ENCODE measurements at places on chromosomes 2 and 18.

GRCh38 chr2:128754246-128754724 is 435.6 kb upstream of the HS6ST1 start:
- peak; percentile 35 for DNase-seq

DNA sequence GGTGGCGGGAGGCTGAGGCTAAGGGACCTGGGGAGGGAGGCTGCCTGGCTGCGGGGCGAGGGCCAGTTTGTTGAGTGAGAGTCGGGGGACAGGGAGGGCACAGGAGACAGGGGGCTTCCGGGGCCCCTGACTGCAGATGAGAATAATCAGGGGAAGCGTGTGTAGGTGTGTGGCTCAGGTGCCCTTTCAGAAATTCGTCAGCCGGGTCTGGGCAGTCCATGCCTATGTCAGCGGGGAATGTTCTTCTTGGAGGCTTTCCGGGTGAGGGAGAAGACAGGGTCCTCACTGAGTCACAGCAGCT is 52.3 kb upstream of the OTOF start:
- no peak for DNase-seq

DNA sequence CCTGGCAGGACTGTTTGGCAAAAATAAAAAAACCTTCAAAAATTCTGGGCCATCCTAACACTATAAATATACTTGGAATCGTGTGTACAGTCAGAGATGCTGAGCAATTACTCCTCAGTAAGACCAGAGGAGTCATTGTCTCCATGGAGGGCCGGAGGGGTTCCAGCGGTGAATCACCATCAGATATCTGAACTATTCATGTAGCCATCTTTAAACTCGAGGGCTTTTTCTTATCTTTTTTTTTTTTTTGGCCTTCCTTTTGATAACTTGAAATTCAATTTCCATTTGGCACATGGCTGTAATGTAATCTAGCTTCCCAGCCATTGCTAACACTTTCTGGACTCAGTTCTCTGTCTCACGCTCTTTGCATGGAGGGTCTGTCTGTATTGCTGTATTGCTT is 7.4 kb upstream of the FHL2 start:
- no peak for DNase-seq

- DNase-seq: no peak
Observed at GRCh38 chr2:72367530-72368225, 220.0 kb upstream of the CYP26B1 start.

DNA sequence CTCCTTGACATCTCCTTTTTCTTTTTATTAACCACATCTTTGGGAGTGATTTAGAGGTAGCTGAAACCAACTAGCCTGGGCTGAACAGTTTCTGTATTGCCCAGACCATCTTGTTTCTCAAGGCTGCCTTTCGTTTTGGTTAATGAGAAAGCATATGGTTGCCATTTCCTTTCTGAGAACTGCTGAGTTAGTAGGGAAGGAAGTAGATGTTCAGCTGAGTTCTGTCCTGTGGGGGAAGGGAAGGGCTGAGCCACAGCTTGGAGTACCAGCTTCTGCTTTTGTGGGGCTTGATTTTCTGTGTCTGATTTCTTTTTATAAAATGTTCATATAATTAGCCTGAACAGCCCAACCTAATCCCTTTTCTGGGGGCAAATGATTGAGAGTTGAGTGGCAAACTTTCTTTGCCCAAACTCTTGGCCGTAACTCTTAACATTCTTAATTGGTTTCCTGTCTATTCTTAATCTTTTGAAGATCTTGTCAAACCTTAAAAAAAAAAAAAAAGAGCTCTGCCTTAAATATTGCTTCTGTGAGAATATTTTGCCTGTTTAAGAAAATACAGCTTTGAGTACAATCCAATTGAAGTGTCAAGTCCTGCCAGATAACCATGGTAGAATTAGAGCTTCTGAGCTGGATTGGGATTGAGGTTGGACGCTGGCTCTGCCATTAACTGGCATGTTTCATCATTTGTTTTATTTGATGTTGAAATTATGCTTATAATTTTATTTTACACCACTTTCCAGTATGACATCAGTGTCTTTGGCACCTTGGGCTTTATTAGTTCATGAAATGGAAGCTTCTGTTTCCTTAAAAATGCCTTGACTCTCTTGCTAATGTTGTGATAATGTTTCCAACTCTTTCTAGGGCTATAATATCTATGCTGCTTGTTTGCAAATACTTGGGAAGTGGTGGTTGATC is 1.9 kb upstream of the NABP1 start:
- DNase-seq: no peak

GRCh38 chr18:24530630-24531111 is 70.2 kb downstream of the HRH4 start:
- peak; percentile 3 for DNase-seq

DNA sequence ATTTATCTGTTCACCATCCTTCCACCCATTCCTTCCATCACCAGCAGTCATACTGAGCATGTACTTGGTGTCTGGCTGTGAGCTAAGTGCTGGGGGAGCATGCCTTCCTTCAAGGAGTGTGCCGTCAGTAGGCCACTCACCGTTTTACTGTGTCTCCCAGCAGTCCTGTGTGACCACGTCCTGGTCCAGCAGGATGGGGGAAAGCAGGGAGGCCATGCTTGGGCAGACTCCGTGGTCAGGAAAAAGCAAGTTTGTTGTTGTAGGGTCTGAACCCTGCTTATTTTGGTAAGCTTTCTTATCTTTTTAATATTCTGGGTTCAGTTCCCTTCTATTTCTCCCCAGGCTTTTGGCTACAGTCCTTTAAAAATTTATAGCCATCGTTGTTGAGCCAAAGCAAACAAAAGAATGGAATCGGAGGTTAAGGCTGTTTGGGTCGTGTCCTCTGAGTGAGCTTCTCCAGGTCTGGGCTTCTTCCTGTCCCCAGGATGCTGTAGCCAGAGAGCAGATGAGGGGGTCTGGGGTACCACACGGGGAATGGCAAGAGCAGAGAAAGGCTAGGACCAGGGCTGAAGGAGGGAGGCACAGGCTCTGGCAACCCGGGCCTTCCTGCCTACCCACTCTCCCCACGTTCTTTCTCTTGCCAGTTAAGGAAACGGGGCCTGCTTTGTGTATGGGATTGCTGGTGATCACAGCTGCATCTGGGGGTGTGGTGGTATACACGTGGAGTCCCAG is 13.5 kb downstream of the SLC30A3 start:
- no peak for DNase-seq

DNA sequence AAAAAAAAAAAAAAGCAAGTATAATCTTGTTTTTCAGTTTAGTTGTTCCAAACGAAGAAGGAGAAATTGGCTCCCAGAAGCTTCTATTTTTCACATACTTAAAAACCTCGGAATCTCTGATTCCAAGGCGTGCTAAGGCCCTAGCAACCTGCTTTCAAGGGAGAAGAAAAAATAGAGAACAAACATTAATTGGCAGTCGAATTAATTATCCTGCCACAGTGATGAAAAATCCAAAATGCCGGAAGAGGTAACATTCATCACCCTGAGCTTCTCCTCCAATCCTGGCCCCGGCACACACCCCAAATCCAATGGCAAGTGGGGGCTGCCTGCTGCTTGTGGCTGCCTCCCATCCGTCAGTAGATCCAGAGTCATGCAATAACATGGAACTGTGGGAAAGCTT is 250.2 kb upstream of the CHAC2 start:
- DNase-seq: no peak

GRCh38 chr18:35029770-35030169 is 11.4 kb upstream of the MAPRE2 start:
- DNase-seq: no peak

GRCh38 chr18:46072959-46073358 is 899 bp upstream of the PSTPIP2 start:
- DNase-seq: no peak

- DNase-seq: no peak
Observed at GRCh38 chr2:174903264-174903556, 102.0 kb downstream of the CHN1 start.

GRCh38 chr2:242040681-242041080 is 171.2 kb downstream of the RTP5 start:
- no peak for DNase-seq

GRCh38 chr2:16266571-16266970 is 326.2 kb downstream of the MYCN start:
- DNase-seq: no peak

GRCh38 chr2:224492531-224492930 is 90.6 kb upstream of the FAM124B start:
- DNase-seq: no peak

DNA sequence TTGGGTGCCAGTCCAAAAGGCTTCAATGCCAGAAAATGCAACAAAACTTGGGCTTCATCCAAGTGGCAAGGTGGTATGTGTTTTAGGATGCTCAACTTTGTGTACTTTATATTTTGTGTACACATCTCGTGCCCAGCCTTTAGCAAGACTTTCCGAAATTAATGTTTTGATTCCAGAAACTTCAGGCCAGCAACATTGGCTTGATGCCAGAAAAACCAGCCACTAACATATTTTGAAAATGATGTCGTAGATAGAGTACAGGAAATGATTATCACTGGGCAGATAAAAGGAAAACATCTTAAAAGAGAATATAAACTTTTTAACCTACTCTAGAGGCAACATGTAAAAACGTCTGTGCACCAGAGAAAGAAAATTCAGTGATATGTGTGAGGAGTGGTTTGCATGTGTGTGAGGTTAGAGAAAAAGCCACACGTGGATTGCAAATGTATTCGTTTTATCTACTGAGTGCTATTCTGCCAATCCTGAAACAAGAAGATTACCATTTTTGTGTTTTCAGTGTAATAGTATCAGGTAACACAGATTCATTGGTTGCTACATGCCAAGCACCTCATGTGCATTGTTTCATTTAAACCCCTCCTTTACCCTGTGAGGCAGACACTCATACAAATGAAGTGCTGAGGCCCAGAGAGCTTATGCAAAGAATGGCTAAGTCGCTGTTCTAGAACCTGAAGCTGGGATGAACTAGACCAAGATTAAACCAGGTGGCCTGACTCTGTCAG is 264.8 kb downstream of the C1D start:
- peak; percentile 14 for DNase-seq

- DNase-seq: no peak
Observed at GRCh38 chr2:19987936-19988335, 2.0 kb downstream of the WDR35 start.

GRCh38 chr2:172484706-172485105 is 57.3 kb downstream of the ITGA6 start:
- DNase-seq: no peak

DNA sequence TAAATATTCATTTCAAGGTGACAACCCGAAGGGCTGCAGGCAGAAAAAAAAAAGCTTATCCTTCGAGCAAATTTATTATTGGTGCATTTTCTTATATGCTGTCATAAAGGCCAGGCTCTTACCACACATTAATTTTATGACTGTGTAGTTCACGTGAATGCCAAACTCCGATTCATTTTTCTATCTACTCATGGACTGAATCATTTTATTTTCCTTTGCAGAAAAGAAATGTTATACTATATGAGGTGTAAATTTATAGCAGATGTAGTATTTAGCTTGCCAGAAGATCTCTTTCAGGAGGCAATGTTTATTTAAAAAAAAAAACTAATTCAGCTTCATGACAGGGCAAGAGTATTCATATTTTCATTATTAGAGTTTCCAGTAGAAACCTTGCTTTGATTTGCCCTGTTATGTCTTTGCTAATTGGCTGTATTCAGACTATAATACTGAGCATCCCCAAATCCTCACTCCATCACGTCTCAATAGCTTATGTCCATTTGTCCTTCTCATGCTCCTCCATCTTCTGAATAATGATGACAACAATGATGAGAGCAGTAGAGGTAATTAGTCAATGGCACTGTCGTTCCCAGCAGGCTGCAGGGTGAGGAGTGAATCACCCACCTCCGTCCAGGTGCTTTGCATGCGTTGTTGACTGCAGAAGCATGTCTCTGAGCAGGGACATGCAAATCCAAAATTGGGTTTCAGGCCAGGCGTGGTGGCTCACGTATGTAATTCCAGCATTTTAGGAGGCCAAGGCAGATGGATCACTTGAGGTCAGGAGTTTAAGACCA is 101.1 kb upstream of the RAB12 start:
- DNase-seq: no peak

GRCh38 chr2:143805666-143806065 is 676.4 kb downstream of the ARHGAP15 start:
- no peak for DNase-seq

- DNase-seq: no peak
Observed at GRCh38 chr2:45886171-45886663, 234.7 kb downstream of the PRKCE start.

DNA sequence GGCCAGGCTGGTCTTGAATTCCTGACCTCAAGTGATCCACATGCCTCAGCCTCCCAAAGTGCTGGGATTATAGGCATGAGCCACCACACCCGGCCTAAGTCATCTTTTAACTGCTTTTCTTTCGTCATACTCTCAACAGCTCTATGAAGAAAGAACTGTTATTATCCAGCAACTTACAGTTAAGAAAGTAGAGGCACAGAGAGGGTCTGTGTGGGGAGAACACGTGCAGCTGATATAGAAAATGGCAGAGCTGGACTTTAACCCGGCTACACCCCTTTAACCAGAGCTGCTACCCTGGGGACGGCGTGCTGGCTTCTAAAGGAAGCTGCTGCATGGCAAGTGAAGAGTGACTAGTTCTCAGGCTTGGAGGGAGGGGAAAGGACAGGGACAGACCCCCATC is 25.5 kb downstream of the IGFBP2 start:
- no peak for DNase-seq
